ENCODE measurements at places on chromosomes 6 and 20.

DNA sequence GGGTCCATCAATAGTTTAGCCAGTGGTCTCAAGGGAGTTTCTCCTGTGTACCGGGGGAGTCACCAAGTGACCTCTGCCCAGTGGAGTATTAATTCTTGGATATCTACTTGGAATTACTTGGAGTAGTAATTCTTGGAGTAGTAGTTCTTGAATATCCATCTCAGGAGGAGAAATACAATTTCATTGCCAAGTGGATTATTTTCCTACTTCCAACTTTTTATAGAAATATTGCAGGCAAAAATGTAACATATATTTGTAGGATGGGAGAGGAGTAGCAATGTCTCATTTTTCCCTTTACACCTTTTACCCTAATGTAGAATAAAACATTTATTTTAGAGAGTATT, 91.6 kb upstream of the FAM184A start:
- no peak for DNase-seq

GRCh38 chr6:55901765-55902270, 26.4 kb upstream of the BMP5 start:
- DNase-seq, result no peak

DNA sequence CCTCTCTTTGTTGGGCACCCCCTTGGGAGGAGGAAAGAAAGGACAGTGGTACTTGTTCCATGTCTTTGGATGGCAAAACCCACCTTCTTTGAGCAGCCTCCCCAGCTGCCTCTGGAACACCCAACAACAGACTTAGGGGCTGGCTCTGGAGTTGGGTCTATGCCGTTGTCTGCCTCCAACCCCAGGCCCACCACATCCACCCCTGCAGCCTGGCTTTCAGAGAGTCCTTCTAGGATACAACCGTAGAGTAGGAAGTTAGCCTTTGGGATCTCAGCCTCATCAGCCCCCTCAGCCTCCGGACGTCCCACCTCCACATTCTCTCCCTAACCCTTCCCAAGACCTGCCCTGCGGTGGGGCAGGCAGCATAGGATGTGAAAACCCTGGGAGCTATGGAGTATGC, 36.4 kb downstream of the FOXP4 start:
- DNase-seq, result no peak

- no peak for DNase-seq
Observed at GRCh38 chr6:40732878-40733277, 145.7 kb upstream of the LRFN2 start.

DNA sequence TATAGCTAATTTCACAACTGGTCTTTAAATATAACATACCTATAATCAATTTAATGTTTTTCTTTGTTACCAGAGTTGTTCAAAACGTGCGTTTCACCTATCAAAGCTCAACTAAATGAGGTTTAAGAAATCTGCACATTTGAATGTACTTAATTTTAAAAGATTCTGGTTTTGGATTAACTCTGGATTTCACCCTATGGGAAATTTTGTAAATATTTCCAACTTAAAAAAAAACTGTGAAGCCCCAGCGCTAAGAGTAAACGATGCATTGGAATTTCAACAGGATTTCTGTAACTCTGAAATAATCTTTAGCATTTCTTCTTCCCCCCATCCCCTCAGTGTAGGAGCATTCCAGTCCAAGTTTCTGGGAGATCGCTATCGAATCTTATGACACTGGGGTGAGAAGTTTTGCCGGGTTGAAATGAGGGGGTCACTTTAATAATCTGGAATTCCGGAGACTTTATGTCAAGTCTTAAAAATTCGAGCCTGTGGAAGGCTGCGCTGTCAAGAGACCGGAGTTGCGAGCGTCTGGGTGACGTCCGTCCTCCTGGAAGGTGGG, 643 bp upstream of the MAP3K4 start:
- DNase-seq, result no peak

- no peak for DNase-seq
Observed at GRCh38 chr6:140271759-140272377, 897.4 kb upstream of the CITED2 start.

GRCh38 chr6:8731874-8732273, 296.5 kb upstream of the SLC35B3 start:
- DNase-seq, result no peak

- DNase-seq, result no peak
Observed at GRCh38 chr6:135578976-135579375, 81.4 kb upstream of the AHI1 start.
